GM23248 (cell line): ENCODE measurements at places on chromosomes 3 and 15. TPM values are rescaled to one million over a fixed set of nuclear protein-coding genes. Genes with fewer than 3 reads are reported as not detected.

DNA sequence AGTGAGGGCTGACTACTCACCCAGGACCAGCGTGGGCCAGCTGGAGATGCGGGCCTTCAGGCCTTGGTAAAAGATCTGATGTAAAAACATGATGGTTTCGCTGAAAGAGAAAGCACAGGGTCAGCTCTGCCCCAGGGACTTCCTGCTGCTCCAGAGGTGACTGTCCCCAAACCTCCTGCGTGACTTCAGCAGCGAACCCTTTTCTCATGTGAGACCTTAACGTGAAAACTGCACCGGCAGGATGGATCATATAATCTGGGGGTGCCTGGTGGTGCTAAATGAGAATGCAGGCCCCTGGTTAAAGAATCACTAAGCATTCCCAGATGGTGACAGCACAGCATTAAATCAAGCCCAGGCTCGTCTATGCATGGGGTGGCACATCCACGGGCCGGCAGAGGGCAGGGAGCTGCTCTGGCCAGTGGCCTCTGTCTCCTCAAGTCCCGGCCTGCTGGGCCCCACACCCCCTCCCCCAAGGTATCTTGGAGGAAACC, 55.4 kb downstream of the RASGRF1 start:
- H3K36me3 ChIP-seq = no peaks in the 10 kb centered on the region
- H3K27me3 ChIP-seq = peaks cover 31% of the 10 kb centered on the region
- H3K4me3 ChIP-seq = no peak overlapping the region
- DNase-seq = peak; percentile 29
- H3K27ac ChIP-seq = no peak overlapping the region

CNTN3 gene
- total RNA-seq = 18.5 and 24.4 TPM in 2 replicates

DNA sequence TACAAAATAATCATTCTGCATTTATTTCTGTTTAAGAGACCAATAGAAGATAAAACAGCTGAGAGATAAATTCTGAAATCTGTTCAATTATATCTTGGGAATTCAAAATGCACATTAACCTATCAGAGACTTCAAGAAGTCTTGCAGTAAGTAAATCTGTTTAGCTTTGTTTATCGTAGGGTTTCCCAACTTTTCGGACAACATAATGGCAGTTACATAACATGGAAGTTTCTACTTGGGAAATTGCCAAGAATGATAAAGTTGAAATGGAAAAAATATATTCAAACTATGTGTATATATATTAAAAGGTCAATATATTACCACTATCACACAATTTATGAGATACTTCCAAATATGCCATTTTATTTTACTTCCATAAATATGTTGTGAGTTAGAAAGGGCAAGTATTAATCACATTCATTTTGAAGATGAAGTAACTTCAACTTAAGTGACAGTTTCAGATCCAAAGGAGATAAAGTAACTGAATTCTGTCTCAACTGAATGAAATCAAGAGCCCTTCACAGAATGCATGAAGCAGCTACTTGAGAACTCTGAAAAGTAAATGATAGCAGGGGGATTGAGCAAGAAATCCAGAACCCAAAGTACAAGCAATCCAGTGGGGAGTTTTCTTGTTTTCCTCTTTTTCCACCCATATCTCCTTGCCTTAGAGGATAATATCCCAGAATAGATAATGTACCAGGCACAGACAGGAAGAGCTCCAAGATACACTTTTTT, 108.8 kb downstream of the PLOD2 start:
- 0 out of 2 replicates have a peak, but pooled peaks cover 3% of the 10 kb centered on the region for H3K36me3 ChIP-seq
- no peaks in the 10 kb centered on the region for H3K4me1 ChIP-seq

DNA sequence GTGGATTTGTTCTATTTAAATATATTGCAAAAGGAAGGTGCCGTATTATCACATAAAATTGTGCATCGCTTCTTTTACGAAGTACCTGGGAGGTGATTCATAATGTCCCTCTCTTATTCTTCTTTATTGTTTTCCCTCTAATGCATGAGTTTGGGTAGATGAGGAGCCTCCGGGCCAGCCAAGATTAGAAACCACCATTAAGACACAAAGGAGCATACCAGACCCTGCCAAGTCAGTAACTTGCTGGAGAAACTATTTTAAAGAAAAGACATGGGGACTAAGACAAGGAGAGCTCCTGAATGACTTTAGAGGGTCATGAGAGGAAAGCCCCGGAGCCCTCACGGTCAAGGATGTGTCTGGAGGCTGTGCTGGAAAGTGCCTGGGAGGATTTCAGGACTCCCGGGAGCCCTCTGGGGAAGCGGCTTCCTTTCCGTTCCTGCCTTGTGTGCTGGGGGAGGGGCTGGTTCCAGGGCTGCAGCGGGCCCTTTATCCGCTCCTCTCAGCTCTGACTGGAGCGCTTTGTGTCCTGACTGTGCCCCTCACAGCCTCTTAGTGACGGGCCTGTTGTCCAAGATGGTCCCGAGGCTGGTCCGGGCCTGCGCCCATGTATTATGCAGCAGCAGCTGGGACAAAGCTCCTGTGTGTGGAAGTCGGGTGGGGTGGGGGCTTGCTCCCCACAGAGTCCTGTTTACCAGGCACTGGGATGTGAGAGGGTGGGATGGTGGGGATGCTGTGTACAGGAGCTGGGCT, 35.7 kb downstream of the CORO2B start:
- H3K4me1 ChIP-seq = peaks cover 13% of the 10 kb centered on the region
- H3K27me3 ChIP-seq = no peaks in the 10 kb centered on the region
- H3K27ac ChIP-seq = no peak overlapping the region

GRCh38 chr3:107574650-107575049, 51.9 kb downstream of the BBX start:
- no peaks in the 10 kb centered on the region for H3K4me1 ChIP-seq
- H3K27me3 ChIP-seq = no peaks in the 10 kb centered on the region
- no peaks in the 10 kb centered on the region for H3K36me3 ChIP-seq
- no peak overlapping the region for H3K27ac ChIP-seq
- no peak overlapping the region for H3K4me3 ChIP-seq
- peak; percentile 66 for DNase-seq

DNA sequence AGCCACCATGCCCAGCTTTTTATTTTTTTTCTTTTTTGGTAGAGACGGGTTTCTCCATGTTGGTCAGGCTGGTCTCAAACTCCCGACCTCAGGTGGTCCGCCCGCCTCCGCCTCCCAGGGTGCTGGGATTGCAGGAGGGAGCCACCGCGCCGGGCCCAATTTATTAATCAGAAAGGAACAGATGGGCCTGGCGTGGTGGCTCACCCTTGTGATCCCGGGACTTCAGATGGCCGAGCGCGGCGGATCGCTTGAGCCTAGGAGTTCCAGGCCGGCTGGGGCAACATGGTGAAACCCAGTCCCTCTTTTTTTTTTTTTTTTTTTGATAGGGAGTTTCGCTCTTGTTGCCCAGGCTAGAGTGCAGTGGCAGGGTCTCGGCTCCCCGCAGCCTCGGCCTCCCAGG, 64.6 kb downstream of the GOLGA6L7 start:
- no peaks in the 10 kb centered on the region for H3K27me3 ChIP-seq
- H3K27ac ChIP-seq = no peak overlapping the region
- DNase-seq = no peak

GRCh38 chr15:81516461-81516860, 142.4 kb upstream of the TMC3 start:
- peaks cover 16% of the 10 kb centered on the region for H3K4me1 ChIP-seq
- peaks cover 10% of the 10 kb centered on the region; the same call in 1 of the 2 replicates for H3K27me3 ChIP-seq
- peak; percentile 67 for DNase-seq
- H3K4me3 ChIP-seq = peak overlapping the region; percentile 51

GRCh38 chr3:36312351-36312750, 68.0 kb upstream of the STAC start:
- no peaks in the 10 kb centered on the region for H3K36me3 ChIP-seq
- DNase-seq = no peak
- H3K27me3 ChIP-seq = no peaks in the 10 kb centered on the region
- H3K27ac ChIP-seq = no peak overlapping the region
- H3K4me3 ChIP-seq = no peak overlapping the region
- no peaks in the 10 kb centered on the region for H3K4me1 ChIP-seq
